Liver (tissue), 10 donors: ENCODE measurements at places on chromosomes 3 and 15. TPM values are rescaled to one million over a fixed set of nuclear protein-coding genes. Genes with fewer than 3 reads are reported as not detected.

The SMCO1 gene
- 0.05 TPM for total RNA-seq

The REC114 gene
- not detected for total RNA-seq

The BCL2A1 gene
- total RNA-seq, result 2.9 TPM

The TLR9 gene
- not detected for total RNA-seq
